ENCODE measurements at places on chromosomes 5 and 9.

GRCh38 chr5:146441896-146442295, 5.2 kb upstream of the TCERG1 start:
- DNase-seq, result peak; percentile 8

DNA sequence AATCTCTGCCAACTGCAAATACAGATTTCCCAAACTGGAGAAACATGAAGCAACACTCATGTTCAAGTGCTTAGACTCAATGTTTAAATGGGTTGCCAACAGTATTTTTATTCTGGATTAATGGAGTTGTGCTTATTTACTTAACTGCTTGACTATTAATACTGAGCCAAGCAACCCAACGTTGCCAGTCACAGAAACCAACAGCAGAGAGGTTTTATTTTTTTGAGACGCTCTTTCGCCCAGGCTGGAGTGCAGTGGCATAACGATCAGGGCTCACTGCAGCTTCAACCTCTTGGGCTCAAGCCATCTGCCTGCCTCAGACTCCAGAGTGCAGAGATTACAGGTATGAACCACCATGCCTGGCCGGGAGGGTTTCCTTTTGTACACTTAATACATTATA, 8.5 kb upstream of the TMEM268 start:
- no peak for DNase-seq

GRCh38 chr5:178203670-178204181, 607 bp upstream of the HNRNPAB start:
- DNase-seq, result no peak

DNA sequence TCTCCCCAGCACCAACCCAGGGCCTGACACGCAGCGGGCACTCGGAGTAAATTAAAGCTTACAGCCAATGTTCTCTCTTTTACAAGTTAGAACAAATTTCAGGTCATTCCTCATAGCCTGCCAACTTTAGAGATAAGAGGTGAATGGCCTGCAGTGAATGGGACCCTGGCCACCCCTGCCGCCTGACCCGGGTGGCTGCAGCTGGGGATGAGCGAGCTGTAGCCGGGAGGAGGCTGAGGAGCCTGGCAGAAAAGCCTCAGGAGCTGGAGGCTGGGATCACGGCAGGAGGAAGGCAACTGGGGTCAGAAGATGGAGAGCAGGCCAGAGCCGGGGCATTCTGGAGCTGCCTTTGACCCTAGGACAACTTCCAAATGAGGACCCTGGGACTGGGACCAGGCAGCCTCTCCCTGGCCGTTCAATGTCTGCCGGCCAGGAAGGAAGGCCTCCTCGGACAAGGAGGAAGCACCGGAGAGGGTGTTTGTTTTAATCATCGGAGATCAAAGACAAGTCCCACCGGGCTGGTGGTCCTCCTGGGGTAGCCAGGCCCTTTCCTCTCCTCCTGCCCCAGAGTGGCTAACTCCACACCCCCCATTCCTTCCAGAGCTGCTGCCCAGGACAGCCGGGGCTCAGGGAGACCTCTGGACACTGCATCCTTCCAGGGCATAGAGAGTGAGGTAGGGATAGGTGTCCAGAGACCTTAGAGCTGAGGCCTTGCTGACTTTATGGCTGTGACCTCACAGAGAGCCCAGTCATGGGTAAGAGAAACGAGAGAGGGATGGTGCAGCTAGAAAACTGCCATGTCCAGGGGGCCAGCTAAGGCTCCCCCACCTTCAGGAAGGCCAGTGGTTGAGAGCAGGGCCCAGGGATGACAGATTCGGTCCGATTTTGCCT, 87.3 kb upstream of the LMX1B start:
- DNase-seq, result no peak

- no peak for DNase-seq
These were observed 12.1 kb downstream of the PTGES2 start for GRCh38 chr9:128115187-128116103.

- no peak for DNase-seq
These were observed 15.1 kb downstream of the CFAP77 start for GRCh38 chr9:132424857-132425674.

DNA sequence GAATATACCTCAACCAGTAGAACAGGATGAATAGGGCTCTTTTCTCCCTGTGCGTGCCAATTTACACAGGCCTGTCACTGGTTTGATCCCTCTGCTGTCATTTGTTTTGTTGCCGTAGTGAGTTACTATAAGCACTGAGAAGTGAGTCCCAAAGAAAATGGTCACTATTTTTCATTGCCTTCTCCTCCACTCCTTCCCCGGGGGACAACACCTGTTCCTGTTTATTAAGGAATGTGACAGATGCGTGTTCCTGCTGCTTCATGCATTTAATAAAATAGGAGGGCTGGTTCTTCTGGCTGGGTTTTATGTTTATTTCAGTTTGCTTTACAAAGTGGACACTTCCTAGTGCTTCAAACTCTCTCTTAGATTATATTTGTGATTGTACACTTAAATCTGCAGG, 6.4 kb downstream of the THBS4 start:
- DNase-seq, result no peak

GRCh38 chr9:114678130-114678529, 3.9 kb downstream of the TEX48 start:
- DNase-seq, result no peak

- DNase-seq, result no peak
These were observed 35.6 kb downstream of the S1PR3 start for GRCh38 chr9:89026876-89027275.

GRCh38 chr5:54548565-54548964, 31.0 kb downstream of the SNX18 start:
- no peak for DNase-seq

GRCh38 chr9:136143215-136144001, 24.7 kb upstream of the TMEM250 start:
- peak; percentile 16 for DNase-seq

- peak; percentile 24 for DNase-seq
These were observed 14.7 kb upstream of the OMD start for GRCh38 chr9:92438900-92439526.

DNA sequence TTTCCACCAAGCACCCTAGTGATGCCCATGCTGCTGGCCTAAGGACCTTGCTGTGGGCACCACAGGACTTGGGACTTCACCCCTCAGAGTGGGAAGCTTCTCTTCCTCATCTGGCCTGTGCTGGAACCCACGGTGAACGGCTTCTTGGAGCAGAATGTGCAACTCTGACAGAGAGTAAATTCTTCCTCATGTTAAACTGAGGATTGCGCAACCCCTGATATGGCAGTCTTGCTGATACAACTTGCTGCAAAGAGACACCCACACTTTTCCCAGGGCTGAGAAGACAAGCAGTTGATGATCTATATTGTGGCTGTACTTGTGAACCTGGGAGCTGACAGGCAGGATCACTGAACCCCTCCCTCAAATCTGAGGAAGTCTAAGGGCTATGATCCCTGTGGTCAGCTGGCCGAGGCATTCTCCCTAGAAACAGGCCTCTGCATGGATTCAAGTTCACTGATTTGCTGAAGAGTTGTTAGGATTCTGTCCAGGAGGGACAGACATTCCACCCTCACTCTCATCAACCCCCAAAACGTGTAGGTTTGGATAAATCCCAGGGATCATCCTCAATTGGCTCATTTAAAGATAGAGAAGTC, 307.2 kb downstream of the MTRR start:
- DNase-seq, result peak; percentile 3

- no peak for DNase-seq
These were observed 11.4 kb upstream of the RANBP3L start for GRCh38 chr5:36312953-36313672.

GRCh38 chr9:105150991-105151685, 93.3 kb upstream of the SLC44A1 start:
- peak; percentile 71 for DNase-seq

DNA sequence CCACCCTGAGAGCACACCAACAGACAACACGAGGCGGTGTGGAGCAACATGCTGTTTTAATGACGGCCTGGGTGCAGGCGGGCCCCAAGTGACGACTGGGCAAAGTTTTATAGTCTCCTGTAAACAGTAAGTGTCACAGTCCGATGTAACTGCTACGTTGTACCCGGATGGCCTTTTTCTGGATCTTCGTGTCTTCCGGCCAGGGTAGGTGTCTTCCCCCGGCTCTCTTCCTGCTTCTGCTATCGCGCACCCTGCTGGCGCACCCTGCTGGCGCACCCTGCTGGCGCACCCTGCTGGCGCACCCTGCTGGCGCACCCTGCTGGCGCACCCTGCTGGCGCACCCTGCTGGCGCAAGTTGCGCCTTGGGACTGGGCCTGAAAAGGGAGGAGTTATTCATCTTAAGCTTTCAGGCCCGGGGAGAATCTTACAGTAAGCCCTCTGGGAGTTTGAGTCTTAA, 143.0 kb upstream of the TARS1 start:
- DNase-seq, result no peak

DNA sequence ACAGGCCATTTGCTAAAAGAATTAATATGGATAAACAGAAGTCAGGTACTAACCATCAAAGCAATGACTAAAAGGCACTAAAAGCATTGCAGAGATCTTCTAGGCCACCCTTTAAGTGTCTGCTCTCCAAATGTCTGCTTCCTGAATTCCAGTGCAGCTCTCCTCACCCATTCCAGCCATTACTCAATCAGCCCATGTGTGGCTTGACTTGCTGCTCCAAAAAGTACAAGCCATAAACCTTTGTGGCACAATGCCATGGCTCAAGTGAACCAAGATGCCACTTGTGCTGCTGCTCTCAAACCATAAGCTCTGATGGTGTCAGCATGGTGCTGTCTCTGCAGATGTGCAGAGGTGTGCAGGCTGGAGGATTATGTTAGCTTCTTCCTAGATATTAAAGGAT, 290.2 kb upstream of the POU5F2 start:
- DNase-seq, result peak; percentile 1

DNA sequence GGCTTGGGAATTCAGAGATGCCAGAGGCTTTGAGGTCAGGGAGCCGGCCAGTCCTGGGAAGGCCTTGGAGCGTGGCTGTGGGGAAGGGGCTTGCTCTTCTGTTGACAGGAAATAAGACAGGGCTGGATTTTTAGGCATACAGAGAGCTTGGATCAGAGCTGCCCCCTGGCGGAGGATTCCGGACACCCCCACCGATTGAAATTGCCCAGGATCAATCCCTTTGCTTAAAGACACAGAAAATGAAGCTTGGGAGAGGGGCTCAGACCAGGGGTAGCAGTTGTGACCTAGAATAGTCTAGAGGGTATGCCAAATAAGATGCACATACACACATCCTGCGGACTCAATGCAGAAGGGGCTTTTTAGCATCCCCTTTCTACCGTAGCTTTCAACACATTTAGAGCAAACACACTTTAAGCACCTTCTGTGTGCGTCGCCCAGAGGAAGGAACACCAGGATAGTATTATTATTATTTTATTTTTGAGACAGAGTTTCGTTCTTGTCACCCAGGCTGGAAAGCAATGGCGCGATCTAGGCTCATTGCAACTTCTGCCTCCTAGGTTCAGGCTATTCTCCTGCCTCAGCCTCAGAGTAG, 1.7 kb upstream of the NTMT1 start:
- DNase-seq, result peak; percentile 59

DNA sequence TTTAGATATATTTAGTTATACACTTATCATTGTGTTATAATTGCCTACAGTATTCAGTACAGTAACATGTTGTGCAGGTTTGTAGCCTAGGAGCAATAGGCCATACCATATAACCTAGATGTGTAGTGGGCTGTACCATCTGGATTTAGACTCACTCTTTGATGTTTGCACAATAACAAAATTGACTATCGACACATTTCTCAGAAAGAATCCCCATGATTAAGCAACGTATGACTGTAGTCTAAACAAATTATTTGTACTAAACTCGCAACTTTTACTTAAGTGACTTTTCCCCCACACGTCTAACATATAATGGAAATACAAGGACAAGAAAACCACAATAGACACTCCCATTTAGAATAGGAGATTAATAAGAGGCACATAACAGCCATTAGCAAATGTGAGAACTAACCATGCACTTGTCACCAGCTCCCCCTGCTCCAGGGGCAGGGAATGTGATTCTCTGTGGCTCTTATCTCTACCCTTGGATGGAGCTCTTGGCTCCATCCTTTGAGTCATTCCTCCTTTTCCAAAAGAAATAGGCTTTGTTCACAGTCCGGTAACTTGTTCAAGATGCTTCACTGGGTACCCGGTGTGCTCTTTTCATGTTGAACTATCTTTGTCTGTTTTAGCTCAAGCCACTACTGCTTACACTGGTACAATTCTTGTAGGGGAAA, 8.7 kb upstream of the B4GALT1 start:
- DNase-seq, result no peak

GRCh38 chr9:73133921-73134407, 17.7 kb upstream of the ANXA1 start:
- no peak for DNase-seq

DNA sequence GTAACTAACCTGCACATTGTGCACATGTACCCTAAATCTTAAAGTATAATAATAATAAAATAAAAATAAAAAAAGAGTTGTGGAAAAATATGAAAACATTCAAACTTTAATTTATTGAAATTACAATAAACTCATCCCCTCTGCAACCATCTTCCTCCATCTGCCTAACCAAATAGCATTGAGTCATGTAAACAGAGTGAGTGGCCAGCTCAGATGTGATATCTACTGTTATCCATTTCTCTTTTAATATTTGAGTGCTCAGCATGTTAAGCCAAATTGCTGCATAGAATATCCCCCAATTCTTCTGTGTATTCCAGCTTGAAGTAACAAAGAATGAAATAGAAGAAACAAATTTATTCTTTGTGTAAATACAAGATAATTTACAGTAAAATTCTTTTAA, 124.4 kb upstream of the HMHB1 start:
- no peak for DNase-seq

DNA sequence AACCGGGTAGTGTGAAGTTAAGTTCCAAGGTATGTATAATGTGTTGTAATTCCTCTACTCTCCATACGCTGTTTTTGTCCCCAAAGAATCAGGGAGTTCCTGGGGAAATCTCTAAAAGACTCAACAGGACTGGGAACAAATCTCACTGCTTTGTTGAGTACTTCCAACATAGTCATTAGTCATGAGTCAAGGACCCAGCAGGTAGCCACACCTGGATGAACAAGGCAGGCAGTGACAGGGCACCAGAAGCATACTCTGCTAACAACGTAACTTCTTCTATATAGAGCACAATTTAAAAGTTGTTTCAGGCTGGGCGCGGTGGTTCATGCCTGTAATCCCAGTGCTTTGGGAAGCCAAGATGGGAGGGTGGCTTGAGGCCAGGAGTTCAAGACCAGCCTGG, 126.8 kb downstream of the SLC1A3 start:
- DNase-seq, result no peak

DNA sequence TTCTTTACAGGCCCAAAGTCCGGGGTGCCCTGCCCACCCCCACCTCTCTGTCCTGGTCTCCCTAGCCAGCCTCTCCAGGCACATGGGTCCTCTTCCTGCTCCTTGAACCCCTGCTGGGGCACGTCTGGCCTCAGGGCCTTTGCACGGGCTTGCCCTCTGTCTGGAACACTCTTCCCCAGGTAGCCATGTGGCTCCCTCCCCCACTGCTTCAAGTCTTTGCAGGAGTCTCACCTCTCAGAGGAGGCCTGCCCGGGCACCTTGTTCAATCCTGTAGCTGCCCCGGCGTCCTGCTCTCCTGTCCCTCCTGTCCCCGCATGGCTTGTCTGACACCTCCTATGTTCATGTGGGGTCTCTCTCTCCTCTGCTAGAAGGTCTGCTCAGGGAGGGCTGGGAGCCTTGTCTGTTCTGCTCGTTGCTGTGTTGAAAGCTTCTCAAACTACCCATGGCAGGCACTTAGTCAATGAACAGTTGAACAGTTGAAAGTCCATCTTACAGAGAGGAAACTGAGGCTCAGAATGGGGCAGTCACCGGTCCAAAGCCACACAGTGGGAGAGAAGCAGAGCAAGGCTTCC, 241.4 kb downstream of the PBX3 start:
- no peak for DNase-seq
